ENCODE measurements at places on chromosomes 1 and 21.
A peak's percentile ranks its signal among the peaks of the same experiment; 100 is the strongest.

DNA sequence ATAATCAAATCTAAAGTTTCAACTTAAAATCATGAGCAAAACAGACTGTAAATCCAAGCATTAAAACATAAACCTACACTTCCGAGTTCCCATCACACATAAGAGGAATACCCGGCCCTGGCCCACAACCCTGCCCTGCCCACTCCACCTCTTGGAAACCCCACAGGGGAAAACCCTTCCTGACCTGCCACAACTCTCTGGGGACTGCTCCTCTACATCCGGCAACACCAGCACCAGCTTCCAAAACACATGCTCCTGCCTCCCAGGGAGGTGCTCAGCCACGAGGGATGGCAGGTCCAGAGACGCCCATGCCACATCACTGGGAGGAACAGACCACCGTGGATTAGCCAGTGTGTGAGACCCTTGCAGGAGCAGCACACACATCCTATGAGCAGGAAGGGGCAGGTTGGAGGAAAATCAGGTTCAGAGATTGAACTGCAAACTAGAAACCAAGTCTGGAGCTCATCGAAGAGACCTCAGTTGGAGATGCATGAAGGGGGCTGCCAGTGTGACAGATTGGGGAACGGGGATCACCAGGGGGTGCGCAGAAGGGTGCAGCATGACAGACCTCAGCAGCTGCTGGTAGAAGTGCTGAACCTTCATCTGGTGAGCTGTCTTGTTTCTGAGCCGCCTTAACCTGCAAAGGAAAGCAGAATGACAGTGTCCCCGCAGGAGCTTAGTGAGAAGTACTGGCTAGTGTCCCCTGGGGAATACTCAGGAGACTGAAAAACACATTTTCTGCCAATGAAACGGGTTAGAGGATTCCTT lies 25.8 kb upstream of the LSS start:
- DNase-seq: no peak

DNA sequence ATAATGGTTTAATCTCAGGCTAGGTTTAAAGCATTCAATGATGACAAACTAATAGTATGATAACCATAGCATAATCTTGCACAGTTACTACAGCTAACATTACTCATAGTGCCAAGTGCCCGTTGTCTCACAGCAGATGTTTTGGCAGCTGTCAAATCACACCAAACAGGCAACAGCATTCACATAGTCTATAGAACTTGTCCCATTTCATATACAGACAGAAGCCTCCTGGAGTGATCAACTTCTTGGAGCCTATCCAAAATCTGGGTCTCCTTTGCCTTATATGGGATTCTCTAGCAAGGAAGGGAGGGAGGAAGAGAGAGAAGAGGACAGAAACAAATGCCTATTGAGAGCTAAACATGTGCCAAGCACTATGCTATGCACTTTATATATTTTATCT lies 250.6 kb upstream of the ZP4 start:
- no peak for DNase-seq

DNA sequence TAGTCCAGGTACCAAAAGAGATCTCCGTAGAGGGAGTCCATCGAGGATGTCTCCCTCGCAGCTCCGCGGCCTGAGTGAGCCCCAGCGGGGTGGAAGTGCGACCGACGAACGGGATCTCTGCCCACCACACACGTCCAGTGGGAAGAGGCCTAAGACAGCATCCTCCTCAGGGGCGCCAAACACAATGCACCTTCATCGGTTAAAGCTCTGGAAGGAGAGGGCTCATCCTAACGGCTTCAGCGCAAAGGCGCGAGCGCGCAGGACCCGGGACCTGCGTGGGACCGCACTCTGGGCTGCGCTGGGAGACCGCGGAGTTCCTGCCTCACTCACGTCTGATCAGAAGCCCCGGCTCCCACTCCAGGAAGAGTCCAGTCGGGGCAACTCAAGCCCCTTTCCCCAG lies 7.6 kb downstream of the SLC25A24 start:
- DNase-seq: no peak

DNA sequence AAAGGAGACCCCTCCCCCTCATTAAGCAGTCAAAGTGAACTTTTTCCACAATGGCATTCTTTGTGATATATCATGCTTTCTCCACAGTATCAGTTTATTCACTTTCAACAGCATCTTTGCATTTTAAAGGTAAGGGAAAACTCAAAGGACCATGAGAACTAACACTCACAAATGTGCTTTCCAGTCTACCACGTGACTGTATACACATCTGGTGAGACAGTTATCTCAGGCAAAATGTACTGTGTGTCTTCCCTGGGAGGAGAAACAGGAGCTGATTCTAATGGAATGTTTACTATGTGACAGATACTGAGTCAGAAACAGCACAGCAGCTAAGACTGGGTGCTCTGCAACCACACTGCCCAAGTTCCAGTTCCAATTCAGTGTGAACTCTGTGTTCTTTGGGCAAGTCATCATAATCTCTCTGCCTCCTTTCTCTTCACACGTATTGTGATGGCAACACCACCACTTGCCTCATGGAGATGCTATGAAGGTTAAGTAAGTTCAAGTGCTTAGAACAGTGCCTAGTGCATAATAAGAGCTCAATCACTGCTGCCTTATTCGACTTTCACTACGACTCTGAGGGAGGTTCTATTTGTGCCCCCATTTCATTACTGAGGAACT lies 79.0 kb downstream of the SLC45A1 start:
- DNase-seq: peak; percentile 100

- no peak for DNase-seq
Observed at GRCh38 chr1:232130815-232131480, 499.0 kb downstream of the SIPA1L2 start.

- no peak for DNase-seq
Observed at GRCh38 chr1:9877962-9878361, 32.1 kb downstream of the CTNNBIP1 start.

- DNase-seq: no peak
Observed at GRCh38 chr21:40331804-40332203, 464.6 kb downstream of the PCP4 start.

DNA sequence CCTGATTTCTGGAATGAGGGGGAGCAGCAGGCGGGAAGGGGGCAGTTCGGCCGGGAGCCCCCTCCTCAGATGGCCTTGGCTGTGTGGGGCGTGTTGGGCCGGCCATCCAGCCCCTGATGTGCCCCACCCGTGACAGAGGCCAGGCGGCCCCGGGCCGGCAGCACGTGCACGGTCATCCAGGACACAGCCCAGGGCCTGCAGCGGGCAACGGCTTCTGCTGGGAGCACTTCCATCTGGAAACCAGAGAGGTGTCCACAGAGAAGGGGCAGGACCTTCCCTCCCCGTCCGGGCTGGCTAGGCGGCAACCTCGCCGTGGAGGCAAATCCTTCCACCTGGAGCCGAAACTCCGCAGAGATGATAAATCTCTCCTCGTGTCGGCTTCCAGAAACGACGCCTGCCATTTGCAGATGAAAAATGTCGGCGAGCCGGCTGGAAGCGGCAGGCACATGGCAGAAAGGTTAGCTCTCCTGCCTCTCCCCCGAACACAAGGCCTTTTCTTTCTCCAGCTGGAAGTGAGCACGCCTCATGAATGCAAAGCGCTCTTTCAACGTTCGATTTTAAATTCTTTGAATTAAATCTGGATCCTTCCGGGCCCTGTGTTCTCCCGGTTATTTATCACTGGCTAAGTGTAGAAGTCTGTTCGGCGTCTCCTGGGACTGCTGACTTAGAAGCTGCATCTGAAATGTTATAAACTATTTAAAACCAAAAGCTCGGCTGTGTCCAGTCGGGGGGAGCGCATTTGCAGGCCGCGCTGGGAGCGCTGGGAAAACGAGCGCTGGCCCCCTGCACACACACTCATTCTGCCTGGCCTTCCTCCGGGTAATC lies 9.4 kb upstream of the ACTRT2 start:
- no peak for DNase-seq

DNA sequence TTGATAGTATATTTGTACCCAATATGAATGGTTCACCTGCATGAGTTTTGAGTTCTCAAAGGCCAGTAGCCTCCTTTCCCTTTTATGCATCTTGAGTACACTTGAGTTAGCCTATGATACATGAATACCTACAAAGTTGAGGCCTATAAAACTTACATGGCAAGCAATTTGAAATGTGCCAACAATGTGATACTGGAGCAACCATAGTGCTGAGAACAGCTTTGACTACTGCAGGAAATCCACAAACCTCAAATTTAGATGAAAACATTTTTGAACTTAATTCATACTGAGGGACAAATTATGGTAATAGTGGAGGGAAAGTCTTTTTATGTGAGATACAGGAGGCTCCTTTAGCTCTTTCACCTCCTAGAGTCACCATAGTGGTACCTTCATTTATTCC lies 37.4 kb downstream of the LEPR start:
- no peak for DNase-seq

- no peak for DNase-seq
Observed at GRCh38 chr1:44696101-44696500, 21.6 kb downstream of the ARMH1 start.

GRCh38 chr1:6181347-6181770 lies 1.2 kb upstream of the CHD5 start:
- no peak for DNase-seq

DNA sequence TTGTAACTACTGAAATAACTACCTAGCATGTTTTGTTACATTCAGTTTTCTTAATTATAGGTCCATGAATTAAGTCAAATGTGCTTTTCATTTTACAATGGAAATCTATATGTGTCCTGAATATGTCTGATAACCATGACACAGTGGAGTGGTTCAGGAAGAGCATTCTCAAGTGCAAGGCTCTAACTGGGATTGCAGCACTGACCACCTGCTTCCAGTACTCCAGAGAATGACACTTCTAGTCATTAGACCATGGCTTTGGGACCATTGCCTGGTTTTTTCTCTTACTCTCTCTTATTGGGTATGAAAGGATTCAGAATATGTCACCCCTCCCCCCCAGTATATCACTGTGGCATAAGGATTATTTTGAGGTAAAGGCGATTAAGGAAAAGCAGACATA lies 204.9 kb upstream of the CACYBP start:
- DNase-seq: no peak

All from AG10803 (cell line).